ENCODE measurements at places on chromosomes 1 and 21.

- H3K27me3 ChIP-seq: no peaks in the 10 kb centered on the region
- peaks cover 8% of the 10 kb centered on the region for H3K4me1 ChIP-seq
- no peak overlapping the region for H3K27ac ChIP-seq
- H3K4me3 ChIP-seq: no peak overlapping the region
These were observed 1.6 kb downstream of the FCN3 start for GRCh38 chr1:27372808-27373690.

GRCh38 chr1:40855513-40855912, 6.7 kb downstream of the CITED4 start:
- no peak for DNase-seq
- no peak overlapping the region for H3K27ac ChIP-seq
- no peaks in the 10 kb centered on the region for H3K36me3 ChIP-seq
- H3K4me3 ChIP-seq: no peak overlapping the region

DNA sequence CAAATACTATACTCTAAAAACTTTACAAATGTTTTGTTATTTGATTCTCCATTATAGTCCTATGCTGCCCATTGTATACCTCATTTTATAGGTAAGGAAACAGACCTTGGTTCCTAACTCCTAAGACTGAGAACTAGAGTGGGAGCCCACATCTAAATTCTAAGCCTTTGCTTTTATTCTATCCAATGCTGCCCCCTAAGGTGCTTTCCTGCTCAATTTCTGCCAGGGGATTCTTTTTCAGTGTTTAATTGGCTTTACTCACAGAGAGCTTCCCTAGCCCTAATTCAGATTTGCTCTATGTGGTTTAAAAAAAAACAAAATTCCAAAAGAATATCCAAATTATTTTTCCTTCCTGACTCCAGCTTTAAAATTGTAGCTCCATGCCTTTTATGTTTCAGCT, 64.5 kb downstream of the KIF14 start:
- H3K36me3 ChIP-seq: no peaks in the 10 kb centered on the region
- no peaks in the 10 kb centered on the region for H3K4me1 ChIP-seq
- H3K27ac ChIP-seq: no peak overlapping the region
- DNase-seq: no peak

DNA sequence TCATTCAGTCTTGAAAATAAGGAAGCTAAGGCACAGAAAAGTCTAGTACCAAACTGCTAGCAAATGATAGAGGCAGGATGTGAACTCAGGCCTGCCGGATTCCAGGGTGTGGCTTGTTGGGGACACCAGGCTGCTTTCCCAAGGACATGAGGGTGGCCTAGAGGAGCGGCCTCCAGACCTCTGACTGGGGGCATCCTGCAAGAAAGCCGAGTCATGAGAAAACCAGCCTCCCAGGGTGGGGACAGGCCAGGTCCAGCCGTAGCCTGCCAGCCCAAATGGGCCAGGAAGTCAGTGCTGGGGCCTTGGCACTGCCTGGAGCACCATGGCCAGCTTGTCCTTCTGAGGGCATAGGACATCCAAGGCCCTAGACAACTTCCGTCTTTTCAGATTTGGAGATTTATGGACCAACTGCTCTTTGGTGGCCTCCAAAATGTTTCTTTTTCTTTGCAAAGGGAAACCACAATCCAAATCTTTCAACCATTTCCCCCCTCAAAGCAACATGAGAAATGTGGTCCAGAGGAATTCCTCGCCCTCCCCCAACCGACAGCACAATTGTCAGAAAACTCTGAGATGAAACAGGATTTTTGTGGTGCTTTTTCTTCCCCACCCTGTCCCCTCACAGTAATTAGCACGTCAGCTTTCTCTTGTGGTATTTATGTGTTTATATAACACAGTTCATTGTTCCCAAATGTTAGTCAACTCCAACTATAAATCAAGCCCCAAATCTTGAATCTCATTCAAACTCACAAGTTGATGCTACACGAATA, 212.3 kb downstream of the KAZN start:
- peaks cover 13% of the 10 kb centered on the region for H3K4me1 ChIP-seq
- no peaks in the 10 kb centered on the region for H3K27me3 ChIP-seq
- H3K27ac ChIP-seq: peak overlapping the region; percentile 37
- H3K4me3 ChIP-seq: no peak overlapping the region
- no peak for DNase-seq

All from esophagus muscularis mucosa (tissue), 4 donors.